ENCODE measurements at places on chromosomes 5 and 9. TPM values are rescaled to one million over a fixed set of nuclear protein-coding genes. Genes with fewer than 3 reads are reported as not detected.

Gene FOXD1
- total RNA-seq: 0.59 TPM

Gene ENTREP1
- not detected for total RNA-seq

Gene LECT2
- not detected for total RNA-seq

Gene SLC46A2
- total RNA-seq: not detected

Gene IL31RA
- total RNA-seq: not detected

Gene RGS7BP
- total RNA-seq: not detected

Gene PCDHGB3
- total RNA-seq: 0.41 TPM

Gene LVRN
- total RNA-seq: 0.09 TPM

Gene NNT
- 115 TPM for total RNA-seq

Gene FAT2
- total RNA-seq: not detected

Gene SLC36A3
- not detected for total RNA-seq

Gene PRUNE2
- total RNA-seq: 1.3 TPM

Gene LHX2
- total RNA-seq: not detected

All from activated CD8-positive, alpha-beta memory T cell treated with anti-CD3 and anti-CD28 coated beads, Interleukin-2, amount 10 ng/mL, durations not matched to agents 7 days and 5 days (primary cell).